ENCODE measurements at places on chromosomes 6 and 20. TPM values are rescaled to one million over a fixed set of nuclear protein-coding genes. Genes with fewer than 3 reads are reported as not detected.
A peak's percentile ranks its signal among the peaks of the same experiment; 100 is the strongest.

ANKS1A gene
- 10.6 TPM for total RNA-seq

OR2B6 gene
- not detected for total RNA-seq

POM121L2 gene
- total RNA-seq, result not detected

TFAP2C gene
- not detected for total RNA-seq

KCNK16 gene
- not detected for total RNA-seq

RBPJL gene
- total RNA-seq, result not detected

C6orf52 gene
- total RNA-seq, result not detected

PPP1R14C gene
- total RNA-seq, result not detected

NKX2-4 gene
- not detected for total RNA-seq

MYT1 gene
- not detected for total RNA-seq

TAGAP gene
- 330 TPM for total RNA-seq

POU5F1 gene
- total RNA-seq, result not detected

DNA sequence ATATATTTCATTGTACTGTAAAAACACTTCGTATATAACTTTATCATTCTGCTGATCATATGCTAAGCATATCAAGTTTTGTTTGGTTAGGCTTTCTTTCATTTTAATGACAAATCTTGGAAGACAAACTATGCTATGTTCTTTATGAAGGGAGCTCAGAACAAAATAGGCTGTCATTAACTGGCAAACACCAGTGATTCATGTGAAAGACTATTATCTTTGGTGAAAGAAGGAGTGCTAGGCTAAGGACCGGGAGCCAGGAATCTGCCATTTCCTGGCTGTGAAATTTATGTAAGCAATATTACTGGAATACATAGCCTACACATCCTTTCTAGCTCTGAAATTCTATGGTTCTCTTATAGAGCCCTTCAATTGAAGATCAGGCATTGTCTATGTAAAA, 136.2 kb upstream of the CCN2 start:
- no peaks in the 10 kb centered on the region for H3K36me3 ChIP-seq
- H3K4me3 ChIP-seq, result no peak overlapping the region
- H3K27ac ChIP-seq, result no peak overlapping the region

DNA sequence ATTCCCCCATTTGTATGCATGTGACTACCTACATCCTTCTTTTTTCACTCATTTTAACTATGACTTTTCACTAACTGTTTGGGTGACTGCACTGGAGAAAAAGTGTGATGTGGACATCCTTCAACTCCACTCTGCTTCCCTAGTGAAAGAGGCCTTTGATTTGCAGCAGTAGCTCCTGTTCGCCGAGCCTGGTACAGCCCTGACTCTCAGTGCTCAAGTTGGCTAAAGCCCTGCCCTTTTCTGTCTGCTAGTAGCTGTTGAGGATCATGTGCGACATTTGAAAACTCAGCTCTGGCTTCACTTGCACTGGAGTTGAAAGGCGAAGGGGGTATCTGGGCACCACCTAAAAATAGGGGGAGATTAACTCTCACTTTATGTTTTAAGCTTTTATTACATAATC, 42.1 kb downstream of the DAAM2 start:
- H3K27me3 ChIP-seq, result no peaks in the 10 kb centered on the region
- no peak overlapping the region for H3K4me3 ChIP-seq
- H3K27ac ChIP-seq, result no peak overlapping the region
- H3K36me3 ChIP-seq, result no peaks in the 10 kb centered on the region

DNA sequence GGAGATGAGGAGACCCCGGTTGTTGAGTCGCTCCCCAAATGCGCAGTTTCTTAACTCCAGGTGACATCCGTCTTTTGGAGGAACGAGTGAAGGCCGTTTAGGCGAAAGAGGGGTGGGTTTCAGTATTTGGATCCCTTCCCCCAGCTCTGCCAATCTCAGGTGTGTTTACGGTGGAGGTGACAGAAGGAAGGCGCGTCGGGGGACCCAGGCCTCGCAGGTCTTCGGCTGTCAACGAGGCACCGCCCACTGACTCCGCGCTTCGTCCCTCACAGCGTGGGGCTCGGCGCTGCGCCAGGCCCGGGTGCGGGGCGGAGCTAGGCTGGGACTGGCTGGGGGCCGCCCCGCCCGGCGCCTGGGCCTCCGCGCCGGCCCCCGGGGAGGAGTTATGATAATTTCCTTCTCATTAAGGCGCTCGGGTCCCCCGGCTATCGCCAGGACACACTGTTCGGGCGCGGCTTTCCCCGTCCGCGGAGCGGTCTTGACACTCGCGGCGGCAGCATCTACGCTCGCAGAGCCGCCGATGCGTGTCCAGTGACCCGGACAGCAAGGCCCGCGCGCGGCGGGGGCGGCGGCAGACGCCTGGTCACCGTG, at the start of gene TFAP2C:
TSS of gene TFAP2C (plus strand) at position 434 of the 591 bp plus-strand sequence. CDS start 239 bp downstream, outside the sequence.
- no peak for DNase-seq
- peaks cover 15% of the 10 kb centered on the region for H3K27me3 ChIP-seq
- H3K4me3 ChIP-seq, result no peak within 1 kb of the TSS
- H3K36me3 ChIP-seq, result no peaks in the 10 kb centered on the region
- no peak within 1 kb of the TSS for H3K27ac ChIP-seq
- H3K4me1 ChIP-seq, result peaks cover 10% of the 10 kb centered on the region

DNA sequence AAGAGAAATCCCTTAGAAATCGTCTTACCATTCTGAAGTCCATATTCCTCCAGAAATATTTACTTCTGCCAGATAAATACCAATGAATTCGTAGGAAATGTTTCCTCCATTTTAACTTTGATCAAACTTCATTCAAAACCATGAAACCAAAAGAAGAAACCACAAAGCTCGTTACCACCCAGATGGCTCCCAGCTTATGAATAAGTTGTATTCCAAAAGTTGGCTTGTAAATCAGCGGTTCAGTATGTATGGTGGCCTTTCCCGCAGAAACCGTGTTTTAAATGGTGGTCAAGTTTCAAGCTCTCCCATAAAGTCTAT, 73.6 kb upstream of the RIPOR2 start:
- DNase-seq, result peak; percentile 32
- H3K27me3 ChIP-seq, result no peaks in the 10 kb centered on the region
- H3K4me3 ChIP-seq, result peak overlapping the region; percentile 56
- peaks cover 64% of the 10 kb centered on the region for H3K4me1 ChIP-seq
- H3K27ac ChIP-seq, result peak overlapping the region; percentile 15

- peaks cover 1% of the 10 kb centered on the region for H3K27me3 ChIP-seq
- H3K36me3 ChIP-seq, result no peaks in the 10 kb centered on the region
- H3K4me3 ChIP-seq, result no peak overlapping the region
Measured at GRCh38 chr20:31927627-31928159, 24.2 kb downstream of the PDRG1 start.

- no peaks in the 10 kb centered on the region for H3K36me3 ChIP-seq
- no peak overlapping the region for H3K4me3 ChIP-seq
- no peaks in the 10 kb centered on the region for H3K4me1 ChIP-seq
- H3K27ac ChIP-seq, result no peak overlapping the region
Measured at GRCh38 chr6:140058863-140059262, 684.4 kb upstream of the CITED2 start.

DNA sequence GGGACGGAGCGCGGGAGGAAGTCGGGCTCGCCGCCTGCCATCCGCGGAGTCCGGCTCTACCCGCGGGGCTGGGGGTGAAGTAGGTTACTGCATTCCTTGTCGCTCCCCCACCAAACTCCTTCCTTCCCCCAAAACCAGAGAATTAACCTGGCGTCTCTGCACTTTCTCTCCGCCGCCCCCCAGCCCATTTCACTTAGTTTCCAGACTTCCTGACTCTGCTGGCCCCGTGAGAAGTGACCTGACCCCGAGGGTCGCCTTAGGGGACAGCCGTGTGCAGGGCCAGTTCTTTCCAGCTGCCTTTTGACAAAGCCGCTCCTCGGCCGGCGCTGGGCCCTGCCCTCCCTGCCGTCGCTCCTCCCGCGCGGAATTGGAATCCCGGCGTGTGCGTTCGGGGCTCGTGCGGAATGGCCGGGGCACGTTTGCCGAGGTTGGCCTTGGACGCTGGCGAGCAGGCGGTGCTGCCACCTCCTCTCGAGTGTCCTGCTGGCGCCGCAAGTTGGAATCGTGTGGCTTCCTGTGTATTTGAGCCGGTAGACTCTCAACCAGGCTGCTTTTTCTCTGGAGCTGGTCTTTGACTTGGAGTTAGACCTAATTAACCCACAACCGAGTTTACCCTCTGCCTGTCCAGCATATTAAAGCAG, 650 bp downstream of the DCBLD1 start:
- peak overlapping the region; percentile 81 for H3K4me3 ChIP-seq
- peaks cover 24% of the 10 kb centered on the region for H3K4me1 ChIP-seq
- H3K27me3 ChIP-seq, result peaks cover 43% of the 10 kb centered on the region

GRCh38 chr6:4904461-4905025, 99.3 kb downstream of the RPP40 start:
- no peak for DNase-seq
- H3K4me1 ChIP-seq, result peaks cover 13% of the 10 kb centered on the region
- H3K4me3 ChIP-seq, result no peak overlapping the region
- H3K27me3 ChIP-seq, result no peaks in the 10 kb centered on the region
- H3K27ac ChIP-seq, result no peak overlapping the region
- H3K36me3 ChIP-seq, result peaks cover 8% of the 10 kb centered on the region

GRCh38 chr6:120083186-120083585, 733.6 kb upstream of the MAN1A1 start:
- no peak for DNase-seq
- no peaks in the 10 kb centered on the region for H3K27me3 ChIP-seq
- H3K27ac ChIP-seq, result no peak overlapping the region
- no peaks in the 10 kb centered on the region for H3K36me3 ChIP-seq

DNA sequence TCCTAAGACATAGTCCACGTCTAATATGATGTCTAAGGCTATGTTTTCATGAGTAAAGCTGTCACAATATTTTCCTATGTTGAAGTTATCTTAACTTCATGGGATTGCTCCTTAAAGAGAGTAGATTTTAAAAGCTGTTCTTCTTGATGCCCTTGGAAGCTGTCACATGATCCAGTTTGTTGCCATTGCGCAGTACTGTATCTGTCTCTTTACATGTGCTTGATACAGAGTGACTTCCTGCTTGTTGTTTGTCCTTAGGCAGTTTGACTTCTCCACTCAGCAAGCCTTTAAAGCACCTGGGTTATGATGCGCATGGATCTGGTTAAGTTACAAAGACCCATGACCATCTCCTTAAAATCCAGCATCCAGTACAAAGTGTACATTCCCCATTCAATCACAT, 85.4 kb downstream of the CDYL start:
- no peaks in the 10 kb centered on the region for H3K36me3 ChIP-seq
- no peaks in the 10 kb centered on the region for H3K4me1 ChIP-seq
- DNase-seq, result no peak
- H3K27me3 ChIP-seq, result no peaks in the 10 kb centered on the region
- no peak overlapping the region for H3K27ac ChIP-seq
- H3K4me3 ChIP-seq, result no peak overlapping the region

DNA sequence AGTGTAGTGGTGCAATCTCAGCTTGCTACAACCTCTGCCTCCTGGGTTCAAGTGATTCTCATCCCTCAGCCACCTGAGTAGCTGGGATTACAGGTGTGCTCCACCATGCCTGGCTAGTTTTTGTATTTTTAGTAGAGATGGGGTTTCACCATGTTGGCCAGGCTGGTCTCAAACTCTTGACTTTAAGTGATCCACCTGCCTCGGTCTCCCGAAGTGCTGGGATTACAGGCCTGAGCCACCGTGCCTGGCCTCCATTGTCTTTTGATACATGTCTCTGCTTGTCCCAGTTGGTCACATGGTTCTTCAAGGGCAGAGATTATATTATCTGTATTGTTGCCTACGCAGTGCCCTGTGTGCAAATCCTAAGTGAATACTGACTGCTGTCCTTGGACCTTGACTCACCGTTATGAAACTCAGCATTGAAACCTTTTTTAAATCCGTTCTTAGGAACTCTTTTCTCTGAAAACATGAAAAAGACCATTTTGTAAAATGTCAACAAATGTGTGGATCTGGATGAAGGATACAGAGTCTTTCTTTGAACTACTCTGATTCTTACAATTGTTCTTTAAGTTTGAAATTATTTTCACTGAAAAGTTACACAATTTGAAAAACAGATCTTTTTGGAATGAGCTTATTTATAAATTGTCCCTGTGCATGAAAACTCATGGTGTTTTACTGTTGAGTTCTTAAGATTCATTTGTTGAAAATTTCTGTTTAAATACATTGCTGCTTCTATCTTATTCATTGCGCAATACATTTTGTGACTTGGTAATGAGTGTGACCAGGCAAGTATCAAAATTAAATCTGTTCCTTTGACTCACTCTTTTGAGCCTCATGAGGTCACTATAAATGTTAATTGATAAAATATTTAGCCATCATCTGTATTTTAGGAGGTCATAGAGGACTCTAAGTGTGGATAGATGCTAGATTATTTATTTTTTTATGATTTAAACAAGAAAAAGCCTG, 293.5 kb downstream of the UTRN start:
- H3K36me3 ChIP-seq, result peaks cover 34% of the 10 kb centered on the region
- DNase-seq, result no peak
- no peaks in the 10 kb centered on the region for H3K27me3 ChIP-seq

DNA sequence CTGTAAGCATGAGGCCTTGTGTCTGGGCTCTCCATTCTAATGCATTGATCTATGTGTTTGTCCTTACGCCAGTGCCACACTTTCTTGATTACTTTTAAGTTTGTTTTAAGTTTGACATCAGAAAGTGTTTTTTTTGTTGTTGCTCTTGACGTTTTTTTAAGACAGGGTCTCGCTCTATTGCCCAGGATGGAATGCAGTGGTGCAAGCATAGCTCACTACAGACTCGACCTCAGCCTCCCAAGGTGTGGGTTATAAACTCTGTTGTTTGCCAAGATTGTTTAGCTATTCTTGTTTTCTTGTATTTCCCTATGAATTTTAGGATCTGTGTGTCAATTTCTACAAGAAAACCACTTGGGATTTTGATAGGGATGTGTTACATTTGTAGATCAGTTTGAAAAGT, 5.6 kb downstream of the MCUR1 start:
- H3K27me3 ChIP-seq, result no peaks in the 10 kb centered on the region
- peaks cover 6% of the 10 kb centered on the region for H3K36me3 ChIP-seq
- DNase-seq, result no peak
- no peak overlapping the region for H3K4me3 ChIP-seq
- H3K4me1 ChIP-seq, result peaks cover 14% of the 10 kb centered on the region
